ENCODE measurements at places on chromosomes 1 and 21.
A peak's percentile ranks its signal among the peaks of the same experiment; 100 is the strongest.

DNA sequence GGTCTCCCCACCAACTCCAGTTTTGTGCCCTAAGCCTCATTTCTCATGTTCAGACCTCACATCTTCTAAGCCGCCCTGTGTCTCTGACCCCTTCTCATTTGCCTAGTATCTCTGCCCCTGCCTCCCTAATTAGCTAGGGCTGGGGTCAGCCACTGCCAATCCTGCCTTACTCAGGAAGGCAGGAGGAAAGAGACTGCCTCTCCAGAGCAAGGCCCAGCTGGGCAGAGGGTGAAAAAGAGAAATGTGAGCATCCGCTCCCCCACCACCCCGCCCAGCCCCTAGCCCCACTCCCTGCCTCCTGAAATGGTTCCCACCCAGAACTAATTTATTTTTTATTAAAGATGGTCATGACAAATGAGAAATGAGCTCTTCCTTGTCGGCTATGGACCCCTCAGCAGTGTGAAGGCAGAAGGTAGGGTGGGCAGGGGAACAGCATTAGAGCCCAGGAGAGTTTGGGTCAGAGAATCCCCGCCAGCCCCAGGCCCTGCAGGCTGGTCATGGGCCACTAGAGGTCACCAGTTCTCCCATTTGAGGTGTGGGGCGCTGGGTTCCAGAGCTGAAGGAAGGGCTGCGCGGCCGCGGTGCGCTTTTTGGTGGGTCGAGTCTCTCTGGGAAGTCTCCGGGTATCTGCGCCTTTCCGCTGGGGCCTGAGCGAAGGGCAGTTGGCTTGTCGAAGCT, 11.5 kb downstream of the ADAMTSL4 start:
- peak; percentile 65 for DNase-seq

GRCh38 chr1:100448366-100448765, 89.6 kb upstream of the GPR88 start:
- DNase-seq = no peak

DNA sequence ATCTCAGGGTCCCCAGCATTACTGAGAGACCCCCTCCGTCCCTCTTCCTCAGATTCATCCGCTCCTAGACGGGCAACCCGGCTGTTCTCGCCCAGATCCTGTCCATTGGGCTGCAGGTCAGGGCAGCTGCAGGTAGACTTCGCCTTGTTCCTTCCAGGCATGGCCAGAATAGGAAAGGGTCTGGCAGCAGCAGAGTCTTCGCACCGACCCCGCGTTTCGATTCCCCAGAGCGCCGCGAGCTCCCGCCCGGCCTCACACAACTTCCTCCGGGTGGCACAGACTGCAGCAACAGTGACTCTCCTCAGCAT, 265 bp downstream of the NRDC start:
- no peak for DNase-seq

- DNase-seq = no peak
These were observed 38.3 kb downstream of the PHC2 start for GRCh38 chr1:33392639-33393038.

DNA sequence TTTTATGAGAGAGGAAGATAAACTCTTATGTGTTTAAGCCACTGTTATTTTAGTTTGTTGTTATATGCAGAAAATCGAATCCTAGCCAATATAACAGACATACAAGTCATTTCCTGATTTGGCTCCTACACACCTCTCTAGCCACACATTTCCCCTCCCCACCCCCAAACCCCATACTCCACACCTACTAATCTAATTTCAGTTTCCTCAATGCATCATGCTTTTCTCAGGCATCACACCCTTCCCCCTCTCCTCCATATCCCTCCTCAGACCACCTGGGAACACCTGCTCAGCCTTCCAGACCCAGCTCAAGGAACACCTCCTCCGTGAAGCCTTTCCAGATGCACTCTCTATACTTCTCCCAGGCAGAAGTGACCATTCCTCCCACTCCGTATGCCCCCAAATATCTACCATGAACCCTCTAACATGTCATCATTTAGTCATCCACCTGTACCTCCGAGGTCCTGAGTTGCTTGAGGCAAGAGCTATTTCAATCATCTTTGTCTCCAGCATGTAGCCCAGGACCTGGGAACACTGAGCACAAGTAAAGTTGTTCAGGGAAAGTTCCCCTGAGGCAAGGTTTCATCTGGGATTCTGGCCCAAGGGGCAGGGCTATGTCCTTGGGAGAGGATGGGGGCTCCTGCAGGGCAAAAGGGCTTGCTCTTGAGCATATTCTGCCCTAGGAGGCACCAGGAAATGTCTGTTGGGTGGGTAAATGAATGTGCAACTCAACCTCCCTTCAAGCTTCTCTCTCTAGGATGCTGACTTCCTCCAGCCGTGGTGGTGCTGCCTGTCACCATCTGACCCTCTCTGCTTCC, 126.8 kb downstream of the HIVEP3 start:
- no peak for DNase-seq

- DNase-seq = no peak
These were observed 19.0 kb downstream of the TGFB2 start for GRCh38 chr1:218364028-218364710.

DNA sequence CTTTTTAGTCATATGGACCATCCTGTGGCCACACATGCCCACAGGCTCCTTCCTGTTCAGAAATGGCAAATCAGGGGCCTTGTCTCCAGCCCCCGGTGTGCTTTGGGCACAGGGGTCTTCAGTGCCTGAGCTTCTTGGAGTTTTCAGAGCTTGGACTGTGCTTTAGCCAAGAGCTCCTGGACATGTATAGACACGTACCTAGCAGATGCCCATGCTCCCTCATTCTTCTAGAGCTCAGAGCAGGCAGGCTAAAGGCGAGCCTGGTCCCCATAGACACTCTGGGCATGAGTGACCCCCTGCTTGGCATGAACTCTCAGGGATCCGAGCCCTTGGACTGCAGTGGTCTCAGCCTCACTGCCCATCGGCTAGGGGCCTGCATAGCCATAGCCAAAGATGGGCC, 106.8 kb downstream of the EPHB2 start:
- DNase-seq = no peak

- DNase-seq = no peak
These were observed 6.3 kb upstream of the RBBP5 start for GRCh38 chr1:205128050-205128449.

- DNase-seq = no peak
These were observed 2.2 kb upstream of the NEGR1 start for GRCh38 chr1:72284348-72285073.

- no peak for DNase-seq
These were observed 209.5 kb downstream of the GRIK1 start for GRCh38 chr21:29730281-29730680.

- DNase-seq = no peak
These were observed 32.8 kb upstream of the DNASE2B start for GRCh38 chr1:84365225-84366221.

- DNase-seq = no peak
These were observed 144.6 kb downstream of the LRIG2 start for GRCh38 chr1:113217447-113218208.

DNA sequence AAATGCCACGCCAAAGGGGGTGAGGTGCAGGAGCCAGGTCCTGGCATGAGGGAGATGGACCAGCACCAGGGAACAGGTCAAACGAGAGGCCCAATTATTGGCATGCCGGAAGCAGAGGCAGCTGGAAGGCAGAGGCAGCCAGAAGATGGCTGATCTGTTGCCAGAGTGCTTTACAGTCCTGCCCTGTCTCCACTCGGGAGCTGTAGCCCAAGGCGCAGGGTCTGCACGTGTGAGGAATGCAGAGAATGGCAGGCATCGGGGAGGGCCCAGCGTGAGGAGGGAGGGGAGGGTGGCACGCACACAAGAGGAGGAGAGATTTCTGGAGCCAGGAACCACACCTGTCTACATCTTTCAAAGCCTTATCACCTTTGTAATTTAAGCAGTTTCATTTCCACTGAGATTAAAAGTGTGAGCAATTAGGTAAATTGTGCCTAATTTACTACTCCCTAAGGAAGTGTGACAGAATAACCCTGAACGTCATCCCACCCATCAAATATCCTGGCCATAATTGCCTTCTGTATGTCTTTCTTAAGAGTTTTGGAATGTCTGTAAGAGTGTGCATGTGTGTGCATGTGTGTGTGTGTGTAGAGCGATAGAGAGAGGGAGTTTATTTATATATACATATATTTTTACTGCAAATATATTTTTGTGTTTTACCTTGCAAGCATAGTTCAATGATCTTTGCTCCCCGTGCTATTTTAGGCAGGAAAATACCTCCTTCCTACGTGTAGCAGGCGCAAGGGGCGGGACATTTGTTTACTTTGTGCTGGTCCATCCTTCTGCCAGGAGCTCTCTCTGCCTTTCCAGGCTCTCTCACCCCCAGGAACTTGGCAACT, 125.5 kb upstream of the SERBP1 start:
- no peak for DNase-seq

DNA sequence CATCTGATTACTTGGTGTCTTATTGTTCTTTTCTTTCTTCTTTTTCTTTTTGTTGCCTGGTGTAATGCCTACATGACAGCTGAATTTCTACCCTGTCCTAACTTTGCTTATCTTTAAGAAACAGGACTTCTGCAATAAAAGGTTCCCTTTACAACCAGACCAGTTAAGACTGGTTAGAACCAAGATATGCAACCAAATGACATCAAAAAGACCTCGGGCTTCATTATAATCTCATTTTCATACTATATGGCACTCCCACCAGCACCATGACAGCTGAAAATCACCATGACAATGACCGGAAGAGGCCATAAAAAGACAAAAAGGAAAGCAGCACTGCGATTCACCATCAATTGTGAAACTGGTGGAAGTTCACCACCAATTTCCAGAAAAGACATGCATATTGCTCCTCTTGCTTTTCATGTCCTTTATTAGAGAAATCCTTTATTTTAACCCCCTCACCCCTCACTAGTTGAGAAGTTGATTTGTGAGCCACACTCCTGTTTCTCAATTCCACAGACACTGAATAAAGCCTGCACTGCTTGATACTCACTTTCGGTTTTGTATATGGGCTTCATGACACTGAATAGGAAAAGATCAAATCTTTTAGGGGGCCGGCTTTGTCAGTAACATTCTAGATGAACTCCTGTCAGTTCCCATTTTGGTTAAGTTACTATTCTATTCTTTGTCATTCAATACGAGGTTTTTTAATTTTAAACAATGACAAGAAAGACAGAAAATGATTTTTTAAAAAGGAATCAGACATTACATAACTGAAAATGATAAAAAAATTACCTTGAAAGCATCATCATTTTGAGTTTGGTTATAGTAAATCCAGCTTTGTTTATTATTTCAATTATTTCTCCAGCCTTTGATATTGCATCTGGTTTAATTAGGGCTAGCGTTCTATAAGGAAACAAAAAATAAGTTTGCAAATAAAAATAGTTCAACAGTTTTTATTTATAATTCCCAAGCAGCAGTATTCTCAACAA, 58.1 kb downstream of the NME7 start:
- no peak for DNase-seq

- DNase-seq = no peak
These were observed 2.1 kb downstream of the CLSTN1 start for GRCh38 chr1:9821710-9822109.

DNA sequence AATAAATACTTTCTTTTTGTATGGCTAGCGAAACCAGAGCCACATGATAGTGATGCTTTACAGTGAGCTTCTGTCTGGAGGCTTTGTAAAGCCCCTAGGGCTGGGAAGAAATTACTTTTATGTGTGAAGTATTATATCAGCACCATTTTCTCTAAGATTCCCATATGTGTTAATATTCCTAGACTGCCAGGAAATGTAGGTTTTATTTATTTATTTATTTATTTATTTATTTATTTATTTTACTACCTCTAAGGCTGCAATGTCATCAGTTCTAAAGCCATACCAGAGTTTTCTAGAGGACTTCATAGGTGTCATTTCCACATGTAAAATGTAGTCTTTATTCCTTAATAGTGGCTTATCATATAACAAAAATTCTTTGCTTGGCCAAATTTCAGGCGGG, 4.4 kb upstream of the CHI3L1 start:
- DNase-seq = no peak

DNA sequence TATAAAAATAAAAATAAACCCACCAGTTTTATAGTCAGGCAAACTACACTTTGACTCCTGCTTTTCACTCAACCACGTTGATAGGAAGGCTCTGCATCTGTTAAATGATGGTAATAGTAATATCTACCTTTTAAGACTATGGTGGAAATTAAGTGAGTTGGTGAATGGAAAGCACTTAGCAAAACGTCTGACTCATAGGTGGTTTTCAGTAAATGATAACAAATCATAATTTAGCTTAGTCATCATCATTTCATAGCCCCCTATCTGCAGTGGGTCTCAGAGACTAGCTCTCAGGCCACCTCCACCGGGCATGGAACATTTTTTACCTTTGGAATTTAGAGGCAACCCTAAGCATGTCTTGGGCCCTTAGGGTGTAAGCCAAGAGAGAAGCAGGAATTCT, 160.0 kb downstream of the PDE4B start:
- DNase-seq = no peak

- DNase-seq = no peak
These were observed 170.4 kb upstream of the CACNA1E start for GRCh38 chr1:181312946-181313345.

GRCh38 chr1:99603699-99604560, 42.0 kb upstream of the PALMD start:
- DNase-seq = no peak

- no peak for DNase-seq
These were observed 190.5 kb downstream of the APP start for GRCh38 chr21:25979845-25980616.

DNA sequence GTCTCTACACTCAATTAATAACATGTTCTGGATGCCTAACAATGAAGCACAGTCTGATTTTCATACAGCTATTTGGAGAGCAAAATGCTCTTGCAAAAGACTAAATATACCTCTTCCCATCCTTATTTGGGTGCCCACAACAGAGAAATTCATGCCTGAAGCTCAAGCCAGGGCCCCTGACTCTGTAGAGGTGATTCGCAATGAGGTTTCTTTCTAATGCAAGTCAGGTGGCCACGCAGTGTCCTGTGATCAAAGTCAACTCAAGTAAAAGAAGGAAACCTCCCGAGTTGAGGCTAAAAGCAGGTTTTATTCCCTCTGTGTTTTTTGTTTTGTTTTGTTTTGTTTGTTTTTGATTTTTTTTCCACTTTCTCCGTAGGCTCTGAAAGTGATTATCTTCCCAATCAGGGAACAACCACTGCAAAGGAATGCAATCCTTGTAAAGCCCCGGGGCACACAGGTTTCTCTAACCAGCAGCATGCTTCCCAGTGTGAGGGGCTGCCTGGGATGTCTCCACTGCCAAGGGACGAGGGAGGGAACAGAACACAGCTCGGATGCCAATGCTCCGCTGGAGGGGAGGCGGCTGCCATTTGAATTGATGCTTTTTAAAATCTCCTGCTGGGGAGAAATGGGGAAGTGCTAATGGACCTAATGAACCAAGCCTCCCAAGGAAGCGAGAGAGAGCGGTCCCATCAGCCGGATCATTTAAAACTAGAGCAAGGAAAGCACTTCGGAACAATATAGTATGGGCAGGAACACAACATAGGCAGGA, 73.8 kb upstream of the SSX2IP start:
- DNase-seq = no peak

GRCh38 chr1:41484402-41485241, at the start of gene EDN2:
EDN2 (minus strand) TSS chr1:41484683; CDS start chr1:41484601, 82 bp downstream.
- DNase-seq = no peak

GRCh38 chr1:219488275-219488674, 124.6 kb downstream of the ZC3H11B start:
- no peak for DNase-seq

DNA sequence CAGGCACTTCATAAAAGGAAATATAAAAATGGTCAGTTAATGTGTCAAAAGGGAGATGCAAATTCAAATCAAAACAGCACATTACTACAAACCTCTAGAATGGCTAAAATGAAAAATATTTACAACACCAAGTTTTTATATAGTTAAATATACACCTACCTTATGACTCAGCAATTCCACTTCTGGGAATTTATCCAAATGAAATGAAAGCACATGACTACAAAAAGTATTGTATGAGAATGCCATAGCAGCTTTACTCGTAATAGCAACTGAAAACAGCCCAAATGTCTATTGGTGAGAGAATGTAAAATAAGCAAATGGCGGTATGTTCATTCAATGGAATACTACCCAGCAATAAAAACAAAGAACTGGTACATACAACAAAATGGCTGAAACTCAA, 175.8 kb upstream of the SPAG17 start:
- DNase-seq = no peak
